SK-N-SH (cell line): ENCODE measurements at places on chromosomes 3 and 15.
A peak's percentile ranks its signal among the peaks of the same experiment; 100 is the strongest.

DNA sequence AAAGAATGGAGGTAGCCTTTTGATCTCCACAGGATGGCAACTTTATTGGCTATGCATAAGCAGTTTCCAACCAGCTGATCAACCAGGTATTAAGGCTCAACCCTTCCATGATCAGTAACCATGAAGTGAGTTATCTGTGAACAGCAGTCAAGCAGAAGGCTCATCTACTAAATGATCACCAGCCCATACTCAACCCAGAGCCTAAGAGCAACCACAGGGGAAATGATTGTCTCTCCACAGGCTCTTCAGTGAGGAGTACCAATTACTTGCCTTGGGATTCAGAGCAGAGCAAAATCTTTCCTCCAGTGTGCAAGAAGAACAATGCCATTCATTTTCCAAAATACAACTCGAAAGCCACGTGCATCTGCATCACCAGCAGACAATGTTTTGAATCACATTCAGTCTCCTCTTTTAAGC lies 754.8 kb downstream of the ROBO1 start:
- DNase-seq: no peak

- DNase-seq: no peak
Observed at GRCh38 chr15:100714749-100715342, 112.5 kb downstream of the ASB7 start.

- peak; percentile 83 for DNase-seq
Observed at GRCh38 chr3:129383292-129383860, 45.1 kb downstream of the EFCAB12 start.

GRCh38 chr3:14212032-14212431 lies 33.4 kb downstream of the LSM3 start:
- no peak for DNase-seq

GRCh38 chr3:71423151-71423906 lies 160.2 kb downstream of the FOXP1 start:
- peak; percentile 49 for DNase-seq

DNA sequence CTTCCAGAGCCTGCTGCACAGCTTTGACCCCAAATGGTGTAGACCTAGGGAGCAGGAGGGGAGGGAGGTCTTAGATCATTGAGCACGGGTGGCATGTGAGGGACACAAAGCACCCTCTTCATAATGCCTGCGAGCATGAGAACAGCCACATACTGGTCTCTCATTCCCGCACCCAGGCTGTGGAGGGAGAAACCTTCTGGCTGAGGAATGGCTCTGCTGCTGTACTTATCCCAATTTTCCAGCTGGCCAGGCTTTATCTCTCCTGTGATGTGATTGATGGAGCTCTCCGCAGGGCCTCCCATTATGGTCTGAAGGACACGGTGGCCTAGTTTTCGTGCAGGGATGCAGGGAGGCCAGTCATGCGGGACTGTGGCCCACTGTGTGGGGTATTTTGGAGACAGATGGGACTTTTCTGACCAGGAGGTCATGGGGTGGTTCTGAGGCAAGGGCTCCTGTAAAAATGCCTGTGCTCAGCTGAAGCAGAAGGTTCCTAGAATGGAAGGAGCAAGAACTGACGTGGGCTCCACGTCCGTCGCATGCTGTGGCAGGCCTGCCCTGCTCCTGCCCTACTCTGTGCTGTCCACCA lies 251.5 kb downstream of the PLCL2 start:
- DNase-seq: peak; percentile 38

DNA sequence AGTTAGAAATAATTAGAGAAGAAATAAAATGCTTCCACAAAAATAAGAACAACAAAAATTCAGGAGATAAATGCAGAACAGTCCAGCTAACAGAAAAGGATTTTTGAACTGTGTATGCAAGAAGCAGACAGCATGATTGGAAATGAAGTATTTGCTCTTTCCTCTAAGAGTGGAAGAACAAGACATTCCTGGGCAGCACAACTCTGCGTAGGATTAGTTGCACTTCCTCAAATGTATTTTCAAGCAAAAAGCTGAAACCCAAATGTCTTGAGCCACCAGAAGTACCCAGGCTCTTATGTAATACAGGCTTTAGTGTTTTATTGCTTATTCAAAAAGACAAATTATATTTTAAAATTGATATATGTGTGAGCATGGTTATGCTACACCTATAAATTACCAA lies 127.2 kb downstream of the ZBTB20 start:
- no peak for DNase-seq

GRCh38 chr15:51970132-51970817 lies 1.3 kb downstream of the LEO1 start:
- no peak for DNase-seq

- DNase-seq: no peak
Observed at GRCh38 chr3:82087958-82088357, 326.5 kb upstream of the GBE1 start.

DNA sequence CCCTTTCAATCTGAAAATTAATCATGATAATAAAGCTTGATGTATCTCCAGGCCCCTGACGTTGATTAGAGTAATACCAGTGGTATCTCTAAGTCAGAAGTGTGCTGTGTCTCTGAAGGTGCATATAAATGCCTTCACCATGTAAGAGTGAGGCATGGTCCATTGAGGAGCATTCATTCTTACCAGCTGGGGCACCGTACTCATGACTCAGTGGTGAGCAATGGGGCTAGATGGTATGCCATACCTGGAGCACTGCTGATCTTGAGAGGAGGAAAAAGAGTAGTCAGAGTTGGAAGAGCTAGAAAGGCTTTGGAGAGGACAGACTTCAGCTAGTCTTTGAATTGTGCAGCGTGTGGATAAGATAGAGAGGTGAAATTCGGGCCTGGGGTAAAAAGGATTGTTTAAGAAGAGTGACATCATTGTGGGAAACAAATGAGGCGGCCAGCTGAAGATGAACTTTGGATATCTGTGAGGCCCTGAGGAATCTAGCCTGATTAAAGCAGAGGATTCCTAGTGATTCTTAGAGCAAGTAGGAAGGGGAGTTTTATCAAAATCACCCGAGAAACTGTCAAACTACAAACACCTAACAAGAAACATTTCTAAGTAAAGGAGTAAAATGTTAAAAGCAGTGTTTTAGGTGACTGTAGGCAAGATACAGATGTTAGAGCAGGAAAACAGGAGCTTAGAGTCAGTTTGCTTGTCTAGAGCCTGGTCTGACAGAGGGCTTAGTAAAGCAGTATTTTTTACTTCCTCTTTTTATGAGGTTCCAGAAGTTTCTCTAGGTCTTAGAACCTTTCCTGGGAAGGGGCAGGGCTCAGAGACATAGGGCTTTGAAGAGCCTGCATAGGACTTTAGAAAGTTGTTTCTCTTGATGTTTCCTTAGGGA lies 13.6 kb downstream of the TMOD3 start:
- no peak for DNase-seq

GRCh38 chr15:44661576-44661975 lies 1.9 kb downstream of the SPG11 start:
- DNase-seq: no peak

DNA sequence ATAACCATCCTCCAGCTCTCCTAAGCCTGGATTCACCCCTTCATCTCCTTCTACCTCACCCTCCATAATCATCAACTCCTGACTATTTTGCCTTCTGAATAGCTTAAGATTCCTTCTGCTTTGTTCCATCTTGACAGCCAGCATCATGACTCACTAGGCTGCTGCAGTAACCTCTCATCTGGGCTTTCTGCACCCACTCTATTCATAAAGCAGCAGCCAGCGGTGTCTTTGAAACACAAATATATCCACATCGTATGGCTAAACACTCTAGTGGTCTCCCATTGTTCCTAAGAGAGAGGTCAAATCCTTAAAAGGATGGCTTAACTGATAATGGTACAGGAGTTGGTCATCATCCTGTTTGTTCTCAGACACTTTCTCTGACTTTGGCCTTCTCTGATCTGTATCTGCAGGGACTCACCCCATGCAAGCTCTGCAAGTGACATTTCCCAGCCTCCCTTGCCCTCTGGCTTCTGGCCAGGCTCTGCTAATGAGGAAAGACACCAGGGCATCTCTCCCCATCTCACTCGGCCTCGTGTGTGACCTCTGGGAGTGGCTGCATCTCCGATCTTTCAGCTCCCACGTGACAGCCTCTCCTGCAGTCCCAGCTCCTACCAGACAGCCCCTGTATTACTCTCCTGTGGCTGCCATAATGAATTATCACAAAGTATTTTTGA lies 6.2 kb downstream of the GRK7 start:
- DNase-seq: peak; percentile 77

- no peak for DNase-seq
Observed at GRCh38 chr15:101439920-101440319, 49.6 kb downstream of the PCSK6 start.

DNA sequence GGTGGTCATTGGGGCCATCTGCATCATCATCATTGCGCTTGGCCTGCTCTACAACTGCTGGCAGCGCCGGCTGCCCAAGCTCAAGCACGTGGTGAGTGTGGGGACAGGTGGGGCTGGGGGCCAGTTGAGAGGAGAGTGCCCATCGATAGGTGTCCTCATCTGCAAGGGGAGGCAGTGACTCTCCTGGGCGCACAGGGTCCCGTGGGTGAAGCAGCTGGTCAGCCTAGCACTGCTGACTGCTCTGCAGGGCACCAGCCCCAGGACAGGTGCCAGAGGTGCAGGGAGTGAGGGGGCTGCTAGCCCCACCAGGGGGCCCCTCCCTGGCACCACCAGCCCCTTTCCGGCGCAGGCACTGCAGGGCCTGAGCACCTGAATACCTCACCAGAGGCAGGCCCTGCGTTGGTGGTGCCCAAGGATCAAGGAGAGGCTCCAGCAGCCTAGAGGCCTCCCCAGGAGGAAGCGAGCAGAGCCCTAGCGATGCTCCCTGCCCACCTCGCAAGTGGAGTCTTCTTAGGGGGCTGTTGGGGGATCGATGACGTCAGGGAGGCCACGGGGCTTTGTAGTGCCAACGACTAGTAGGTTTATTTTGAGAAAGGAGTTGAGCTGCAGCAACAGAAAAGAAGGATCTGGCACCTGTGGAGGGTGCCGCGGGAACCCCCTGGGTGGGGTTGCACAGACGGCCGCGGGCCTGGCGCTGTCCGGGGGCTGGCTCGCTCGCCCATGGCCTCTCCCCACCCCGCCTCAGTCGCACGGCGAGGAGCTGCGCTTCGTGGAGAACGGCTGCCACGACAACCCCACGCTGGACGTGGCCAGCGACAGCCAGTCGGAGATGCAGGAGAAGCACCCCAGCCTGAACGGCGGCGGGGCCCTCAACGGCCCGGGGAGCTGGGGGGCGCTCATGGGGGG lies 976 bp upstream of the ABTB1 start:
- peak; percentile 61 for DNase-seq

DNA sequence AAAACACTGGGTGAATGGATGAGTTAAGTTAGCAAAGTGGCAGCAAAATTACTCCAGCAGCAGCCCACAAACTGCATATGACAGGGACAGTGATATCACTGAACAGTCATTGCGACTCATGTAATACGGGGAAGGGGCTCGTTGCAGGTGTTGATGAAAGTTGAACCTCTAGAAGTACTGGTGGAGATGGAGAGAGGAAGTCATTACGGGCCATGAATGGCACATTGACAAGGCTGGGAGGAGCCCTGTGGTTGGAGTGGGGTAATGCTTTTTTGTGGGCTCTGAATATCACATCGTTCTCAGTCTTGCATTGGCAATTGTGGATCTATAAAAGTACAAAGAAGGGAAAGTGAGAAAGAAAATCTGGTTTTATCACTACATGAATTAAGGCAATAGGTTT lies 278.1 kb downstream of the ZPLD1 start:
- DNase-seq: no peak

DNA sequence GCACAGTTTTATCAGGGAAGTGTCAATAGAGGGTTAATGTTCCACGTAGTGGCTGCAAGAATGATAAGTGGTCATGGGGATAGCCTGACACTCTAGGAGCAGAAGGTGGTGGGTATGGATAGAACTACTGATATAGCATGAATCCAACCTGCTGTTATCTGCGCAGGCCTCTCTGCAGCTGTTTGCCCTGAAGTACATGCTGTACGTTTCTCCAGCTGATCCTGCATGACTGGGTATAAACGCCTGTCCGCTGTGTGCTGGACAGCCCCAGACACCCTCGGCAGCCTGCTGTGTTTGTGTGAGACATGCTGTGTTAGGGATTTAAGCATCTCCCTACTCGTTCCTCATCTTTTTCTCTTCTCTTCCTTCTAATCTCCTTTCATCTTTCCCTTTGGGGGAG lies 87.1 kb downstream of the LPP start:
- DNase-seq: no peak

GRCh38 chr3:136343873-136344555 lies 93.9 kb downstream of the PCCB start:
- peak; percentile 69 for DNase-seq

GRCh38 chr3:58994746-58995330 lies 55.0 kb downstream of the CFAP20DC start:
- DNase-seq: peak; percentile 52

GRCh38 chr3:13174011-13174802 lies 101.0 kb upstream of the IQSEC1 start:
- DNase-seq: no peak

DNA sequence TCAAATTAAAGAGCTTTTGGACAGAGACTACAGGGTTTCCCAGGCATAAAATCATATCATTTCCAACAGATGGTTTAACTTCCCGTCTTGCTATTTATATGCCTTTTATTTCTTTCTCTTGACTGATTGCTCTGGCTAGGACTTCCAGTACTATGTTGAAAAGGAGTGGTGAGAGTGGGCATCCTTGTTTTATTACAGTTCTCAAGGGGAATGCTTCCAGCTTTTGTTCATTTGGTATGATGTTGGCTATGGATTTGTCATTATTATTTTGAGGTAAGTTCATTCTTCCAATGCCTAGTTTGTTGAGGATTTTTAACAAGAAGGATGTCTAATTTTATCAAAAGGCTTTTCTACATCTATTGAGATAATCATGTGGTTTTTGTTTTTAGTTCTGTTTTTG lies 896.6 kb upstream of the CFAP20DC start:
- DNase-seq: no peak

DNA sequence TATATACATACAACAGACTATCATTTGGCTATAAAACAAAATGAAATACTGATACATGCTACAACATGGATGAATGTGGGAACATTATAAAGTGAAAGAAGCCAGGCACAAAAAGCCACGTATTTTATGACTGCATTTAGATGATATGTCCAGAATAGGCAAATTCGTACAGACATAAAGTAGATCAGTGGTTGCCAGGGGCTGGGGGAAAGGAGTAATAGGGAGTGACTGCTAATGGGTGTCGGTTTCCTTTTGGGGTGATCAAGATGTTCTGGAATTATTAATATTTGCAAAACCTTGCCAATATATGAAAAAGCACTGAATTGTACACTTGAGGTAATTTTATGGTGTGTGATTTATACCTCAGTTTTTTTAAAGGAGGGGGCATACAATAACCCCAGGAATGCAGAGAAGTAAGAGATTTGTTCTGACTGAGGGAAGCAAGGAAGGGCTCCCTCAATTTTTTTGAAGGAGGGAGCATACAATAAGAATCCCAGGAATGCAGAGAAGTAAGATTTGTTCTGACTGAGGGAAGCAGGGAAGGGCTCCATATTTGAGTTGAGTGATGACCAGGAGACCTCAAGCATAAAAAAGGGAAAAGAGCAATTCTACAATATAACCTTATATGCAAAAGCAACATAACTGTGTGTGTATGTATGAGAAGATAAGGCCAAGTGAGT lies 6.2 kb downstream of the PSMD6 start:
- DNase-seq: no peak

DNA sequence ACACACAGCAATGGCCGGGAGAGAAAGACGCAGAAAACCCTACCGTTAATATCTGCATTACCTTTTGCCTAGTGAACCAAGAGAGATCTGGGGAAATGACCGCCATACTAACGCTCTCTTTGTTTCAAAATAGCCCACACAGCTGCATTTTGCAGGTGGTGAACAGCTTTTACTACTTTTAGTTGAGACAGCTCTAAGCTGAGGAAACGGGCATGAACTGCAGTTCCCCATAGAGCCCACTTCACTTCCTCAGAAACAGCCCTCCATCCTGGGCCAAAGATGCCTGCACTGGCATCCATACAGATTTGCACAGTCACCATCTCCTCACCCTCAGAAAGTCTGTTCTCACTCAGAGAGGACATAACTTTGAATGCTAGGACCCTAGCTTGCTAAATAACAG lies 45.0 kb downstream of the ZNF860 start:
- DNase-seq: no peak
